ENCODE measurements at places on chromosomes 2 and 18.
A peak's percentile ranks its signal among the peaks of the same experiment; 100 is the strongest.

- no peak for DNase-seq
Observed at GRCh38 chr2:140855471-140855870, 1275.3 kb downstream of the LRP1B start.

DNA sequence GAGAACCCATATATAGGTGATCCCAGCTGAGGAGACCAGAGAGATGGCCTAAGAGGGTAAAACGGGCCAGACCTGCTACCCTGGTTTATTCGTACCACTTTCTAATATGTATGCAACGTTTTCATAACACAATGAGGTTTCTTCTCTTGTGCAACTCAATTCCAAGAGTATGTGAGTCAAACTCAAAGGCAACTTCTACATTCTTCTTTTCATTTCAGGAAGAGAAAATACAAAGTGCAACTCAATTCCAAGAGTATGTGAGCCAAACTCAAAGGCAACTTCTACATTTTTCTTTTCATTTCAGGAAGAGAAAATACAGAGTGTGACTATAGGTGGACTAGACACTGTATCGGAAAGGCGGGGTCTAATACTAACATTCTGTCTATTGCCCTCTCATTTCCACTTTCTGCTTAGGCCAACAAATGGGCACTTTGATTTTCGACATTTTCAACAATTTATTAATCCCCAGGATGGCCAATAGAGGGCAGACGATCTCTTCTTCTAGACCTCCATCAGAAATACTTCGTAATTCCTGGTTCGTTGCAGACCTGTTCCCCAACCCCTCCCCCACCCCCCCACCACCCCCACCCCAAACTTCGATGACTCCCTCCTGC, 3.7 kb upstream of the CRIM1 start:
- DNase-seq = no peak

- no peak for DNase-seq
Observed at GRCh38 chr2:86274918-86275275, 62.5 kb downstream of the REEP1 start.

GRCh38 chr2:176650104-176650837, 381.0 kb downstream of the MTX2 start:
- no peak for DNase-seq

DNA sequence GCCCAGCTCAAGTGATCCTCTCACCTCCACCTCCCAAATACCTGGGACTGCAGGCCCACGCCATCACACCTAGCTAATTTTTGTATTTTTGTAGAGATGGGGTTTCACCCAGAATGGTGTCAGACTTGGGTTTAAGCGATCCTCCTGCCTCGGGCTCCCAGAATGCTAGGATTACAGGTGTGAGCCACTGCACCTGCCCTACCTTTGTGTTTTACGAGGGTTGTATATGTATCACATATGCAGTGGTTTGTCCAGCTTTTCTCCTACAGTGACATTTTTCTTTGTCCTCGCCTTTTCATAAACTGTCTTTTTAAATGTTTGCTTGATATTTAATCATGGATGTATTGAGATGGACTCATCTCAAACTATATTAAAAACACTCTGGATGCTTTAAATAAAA, 38.5 kb downstream of the AGAP1 start:
- no peak for DNase-seq

GRCh38 chr2:59276917-59277316, 1035.8 kb upstream of the FANCL start:
- no peak for DNase-seq

- DNase-seq = no peak
Observed at GRCh38 chr2:79982445-79982844, 322.1 kb downstream of the LRRTM1 start.

- DNase-seq = no peak
Observed at GRCh38 chr2:112345030-112346027, 69.9 kb downstream of the ZC3H6 start.

GRCh38 chr18:78678318-78678695, 301.3 kb upstream of the SALL3 start:
- DNase-seq = no peak

GRCh38 chr18:80239830-80240229, 7.5 kb downstream of the PARD6G start:
- DNase-seq = no peak

- no peak for DNase-seq
Observed at GRCh38 chr2:68766376-68766845, 31.8 kb downstream of the ARHGAP25 start.

DNA sequence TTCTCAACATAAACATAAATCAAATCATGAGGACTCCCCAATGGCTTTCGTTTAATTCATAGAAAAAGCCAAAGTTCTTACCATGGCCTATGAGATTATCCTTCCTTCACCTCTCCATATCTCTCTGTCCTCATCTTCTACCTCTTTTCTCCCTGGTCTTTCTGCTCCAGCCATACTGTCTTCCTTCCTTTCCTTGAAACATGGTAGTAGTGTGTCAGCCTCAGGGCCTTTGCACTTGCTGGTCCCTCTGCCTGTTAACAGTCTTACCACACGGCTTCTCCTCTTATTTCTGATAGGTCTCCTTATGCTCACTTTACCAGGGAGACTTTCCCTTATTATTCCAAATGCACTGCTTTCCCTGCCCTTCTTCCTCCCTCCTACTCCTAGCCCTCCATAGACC, 25.6 kb downstream of the APOB start:
- DNase-seq = no peak

DNA sequence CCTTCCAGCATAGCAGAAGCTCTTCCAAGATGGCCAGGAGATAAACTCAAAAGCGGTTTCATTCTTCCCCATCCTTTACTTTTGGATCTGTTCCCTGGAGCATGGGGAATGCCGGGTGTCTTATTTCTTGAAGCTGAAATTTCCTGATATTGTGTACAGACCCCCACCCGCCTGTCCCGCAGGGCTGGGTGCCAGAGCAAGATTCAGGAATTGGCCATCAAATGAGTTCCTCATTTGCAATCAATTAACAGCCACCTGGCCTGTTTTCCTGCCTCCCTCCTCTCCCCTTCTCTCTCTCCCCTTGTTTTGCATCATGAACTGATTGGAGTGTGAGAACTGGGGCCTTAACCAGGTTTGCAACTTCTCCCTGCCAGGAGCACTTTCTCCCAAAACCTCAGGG, 202.1 kb downstream of the SH3RF3 start:
- no peak for DNase-seq

DNA sequence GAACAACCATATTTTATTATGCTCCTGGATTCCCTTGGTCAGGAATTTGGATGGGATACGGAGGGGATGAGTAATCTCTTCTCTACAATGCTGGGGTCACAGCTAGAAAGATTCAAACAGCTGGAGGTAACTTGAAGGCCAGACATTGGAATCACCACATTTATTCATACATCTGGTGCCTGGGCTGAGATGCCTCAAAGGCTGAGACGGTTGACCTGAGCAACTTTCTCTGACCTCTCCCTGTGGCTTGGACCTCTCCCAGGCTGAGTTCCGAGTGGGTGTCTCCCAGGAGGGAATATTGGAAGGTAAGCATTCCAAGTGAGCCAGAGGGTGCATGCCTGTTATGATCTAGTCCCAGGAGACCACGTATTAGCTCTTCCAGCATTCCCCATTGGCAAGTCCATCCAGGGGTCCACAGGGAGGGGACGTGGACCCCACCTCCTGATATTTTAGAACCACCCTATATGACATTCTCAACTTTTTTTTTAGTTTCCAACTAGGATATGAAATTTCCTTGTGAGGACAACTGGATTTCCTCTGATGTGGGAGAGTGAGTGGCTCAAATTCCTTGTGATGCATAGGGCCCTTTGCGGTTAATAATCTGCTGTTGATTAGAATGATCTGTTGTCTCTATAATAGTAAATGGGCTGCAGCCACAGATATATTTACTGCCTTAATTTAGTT, 101.8 kb downstream of the MRPS9 start:
- DNase-seq = no peak

GRCh38 chr2:106638580-106638979, 151.4 kb downstream of the CD8B2 start:
- no peak for DNase-seq

GRCh38 chr2:235638541-235639427, 144.9 kb downstream of the AGAP1 start:
- DNase-seq = no peak

GRCh38 chr2:224938651-224939182, 103.6 kb downstream of the DOCK10 start:
- DNase-seq = no peak

GRCh38 chr2:235394278-235394828, 99.5 kb upstream of the AGAP1 start:
- DNase-seq = peak; percentile 33

DNA sequence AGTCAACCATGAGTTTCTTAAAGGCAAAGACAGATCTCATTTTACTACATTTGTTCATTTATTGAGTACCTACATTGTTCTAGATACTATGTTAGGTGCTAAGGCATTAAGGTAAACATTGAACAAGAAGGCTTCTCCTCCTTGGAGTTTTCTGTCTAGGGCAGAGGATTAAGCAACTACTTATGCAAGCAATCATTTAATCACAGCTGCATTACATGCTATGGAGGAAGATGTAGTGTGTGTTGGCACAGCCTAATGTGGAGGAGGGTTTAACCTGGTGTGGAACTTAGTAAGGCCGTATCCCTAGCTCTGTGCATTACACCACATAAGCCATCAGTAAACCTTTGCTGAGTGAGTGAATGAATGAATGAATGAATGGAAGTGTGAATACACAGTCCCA, 106.5 kb upstream of the MAP3K20 start:
- DNase-seq = no peak

- DNase-seq = no peak
Observed at GRCh38 chr18:41244591-41245037, 710.4 kb upstream of the PIK3C3 start.

DNA sequence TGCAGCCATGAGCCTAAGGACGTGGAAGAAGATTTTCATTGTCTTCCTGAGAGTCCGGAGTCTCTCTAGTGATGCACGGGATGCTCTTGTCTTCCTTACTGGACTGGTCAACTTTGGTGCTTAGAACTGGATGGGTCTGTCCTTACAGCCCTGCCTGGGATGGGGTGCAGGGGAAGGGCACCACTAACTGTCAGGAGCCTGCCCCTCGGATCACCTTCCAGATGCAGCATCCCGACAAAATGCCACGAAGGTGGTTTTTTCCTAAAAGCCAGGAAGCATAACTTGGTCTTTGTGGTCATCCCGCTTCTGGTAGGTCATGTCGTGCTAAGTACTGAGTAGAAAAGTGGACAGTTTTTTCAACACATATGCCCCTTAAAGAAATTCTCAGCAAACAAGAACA, 207.4 kb upstream of the TWIST2 start:
- no peak for DNase-seq

GRCh38 chr2:86392873-86393518, 48.2 kb upstream of the KDM3A start:
- no peak for DNase-seq

DNA sequence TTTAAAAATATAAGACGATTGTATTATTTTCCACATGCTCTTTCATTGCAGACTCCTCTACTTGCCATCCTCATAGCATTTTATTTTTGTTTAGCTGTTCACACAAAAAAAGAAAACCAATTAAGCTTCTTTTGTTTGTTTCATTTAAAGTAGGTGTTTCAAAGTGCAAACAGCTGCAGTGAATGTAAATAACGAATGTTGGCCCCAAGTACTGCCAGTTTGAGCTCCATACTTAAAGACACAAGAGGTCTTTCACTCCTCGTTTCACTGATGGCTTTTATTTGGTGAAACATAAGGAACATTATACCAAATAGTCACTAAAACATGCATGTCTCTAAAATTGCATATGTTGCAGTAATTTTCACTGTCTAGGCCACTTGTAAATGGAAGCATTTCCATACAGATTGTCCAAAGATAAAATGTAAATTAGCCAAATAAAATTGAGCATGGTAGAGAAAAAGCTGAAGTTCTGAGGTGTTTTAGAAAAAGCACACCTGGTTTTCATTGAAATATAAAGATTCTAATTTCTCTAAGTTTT, 253.4 kb downstream of the TMX3 start:
- no peak for DNase-seq

DNA sequence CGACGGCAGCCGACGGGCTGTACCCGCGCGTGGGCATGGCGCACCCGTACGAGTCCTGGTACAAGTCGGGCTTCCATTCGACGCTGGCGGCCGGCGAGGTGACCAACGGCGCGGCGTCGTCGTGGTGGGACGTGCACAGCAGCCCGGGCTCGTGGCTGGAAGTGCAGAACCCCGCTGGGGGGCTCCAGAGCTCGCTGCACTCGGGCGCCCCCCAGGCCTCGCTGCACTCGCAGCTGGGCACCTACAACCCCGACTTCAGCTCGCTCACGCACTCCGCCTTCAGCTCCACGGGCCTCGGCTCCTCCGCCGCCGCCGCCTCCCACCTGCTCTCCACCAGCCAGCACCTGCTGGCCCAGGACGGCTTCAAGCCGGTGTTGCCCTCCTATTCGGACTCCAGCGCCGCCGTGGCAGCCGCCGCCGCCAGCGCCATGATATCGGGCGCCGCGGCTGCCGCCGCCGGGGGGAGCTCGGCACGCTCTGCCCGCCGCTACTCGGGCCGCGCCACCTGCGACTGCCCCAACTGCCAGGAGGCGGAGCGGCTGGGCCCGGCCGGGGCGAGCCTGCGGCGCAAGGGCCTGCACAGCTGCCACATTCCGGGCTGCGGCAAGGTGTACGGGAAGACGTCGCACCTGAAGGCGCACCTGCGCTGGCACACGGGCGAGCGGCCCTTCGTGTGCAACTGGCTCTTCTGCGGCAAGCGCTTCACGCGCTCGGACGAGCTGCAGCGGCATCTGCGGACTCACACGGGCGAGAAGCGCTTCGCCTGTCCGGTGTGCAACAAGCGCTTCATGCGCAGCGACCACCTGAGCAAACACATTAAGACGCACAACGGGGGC, 2.0 kb downstream of the SP9 start:
- DNase-seq = no peak

GRCh38 chr2:68857855-68858456, 13.2 kb downstream of the BMP10 start:
- no peak for DNase-seq

GRCh38 chr2:118833716-118834439, 13.6 kb downstream of the EN1 start:
- no peak for DNase-seq

GRCh38 chr2:75792146-75792545, 81.4 kb upstream of the GCFC2 start:
- DNase-seq = no peak

DNA sequence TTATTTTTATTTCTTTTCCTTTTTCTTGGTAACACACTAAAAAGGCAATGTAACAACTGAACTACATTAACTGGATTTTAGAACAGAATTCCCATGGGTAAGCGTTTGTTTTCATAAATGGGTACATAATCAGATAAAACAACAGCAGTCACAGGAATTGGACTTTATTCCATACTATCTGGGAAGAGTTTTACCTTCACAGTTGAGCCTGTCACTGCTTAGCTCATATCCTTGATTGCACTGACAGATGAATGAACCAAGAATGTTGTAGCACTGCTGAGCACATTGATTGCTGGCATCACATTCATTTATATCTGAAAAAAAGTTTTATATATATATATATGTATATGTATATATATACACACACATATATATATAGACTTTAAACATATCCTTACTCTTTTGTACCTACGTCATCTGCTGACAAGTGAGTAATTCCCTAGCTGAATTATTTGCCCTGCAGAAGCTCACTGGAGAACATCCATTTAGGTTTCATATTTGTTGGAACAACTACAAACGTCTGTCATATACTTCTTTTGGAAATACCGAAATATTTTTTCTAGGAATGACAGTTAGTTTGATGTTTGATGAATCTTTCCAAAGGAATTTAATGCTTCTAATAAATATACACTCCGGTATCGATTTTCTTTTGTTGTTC, 47.0 kb downstream of the EFEMP1 start:
- DNase-seq = no peak

Data from AG09309 (cell line).